ENCODE measurements at places on chromosomes 4 and X.

DNA sequence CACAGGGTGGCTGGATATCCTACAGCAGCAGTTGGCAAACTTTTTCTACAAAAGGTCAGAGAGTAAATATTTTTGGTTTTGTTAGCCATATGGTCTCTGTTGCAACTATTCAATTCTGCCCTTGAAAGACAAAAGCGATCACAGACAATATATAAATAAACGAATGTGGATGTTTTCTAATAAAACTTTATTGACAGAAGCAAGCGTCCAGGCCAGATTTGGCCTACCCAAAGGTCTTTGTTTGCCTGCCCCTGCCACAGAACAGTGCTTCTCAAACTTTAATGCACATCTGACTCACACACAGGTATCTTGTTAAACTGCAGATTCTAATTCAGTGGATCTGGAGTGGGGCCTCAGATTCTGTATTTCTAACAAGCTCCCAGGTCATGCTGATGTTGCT lies 621.4 kb upstream of the DIPK2B start:
- no peak for DNase-seq

DNA sequence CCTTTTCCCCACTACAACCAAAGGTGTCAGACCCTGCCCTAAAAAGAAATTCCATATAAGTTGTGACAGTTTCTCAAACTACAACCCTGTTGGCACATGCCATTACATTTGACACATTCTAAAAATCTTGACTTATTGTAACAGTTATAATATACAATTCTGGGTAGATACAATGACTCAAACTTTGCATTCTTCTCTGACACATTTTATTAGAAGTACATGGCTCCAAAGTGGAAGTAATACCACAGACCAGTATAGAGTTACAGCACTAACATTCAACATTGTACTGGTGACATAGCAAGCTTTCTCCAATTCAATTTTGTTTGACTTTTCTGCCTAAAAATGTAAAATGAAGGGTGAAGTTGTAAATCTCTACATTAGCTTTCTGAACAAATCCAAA lies 196.6 kb upstream of the ETNPPL start:
- no peak for DNase-seq

GRCh38 chrX:24355095-24355494 lies 5.3 kb upstream of the SUPT20HL1 start:
- DNase-seq, result no peak

DNA sequence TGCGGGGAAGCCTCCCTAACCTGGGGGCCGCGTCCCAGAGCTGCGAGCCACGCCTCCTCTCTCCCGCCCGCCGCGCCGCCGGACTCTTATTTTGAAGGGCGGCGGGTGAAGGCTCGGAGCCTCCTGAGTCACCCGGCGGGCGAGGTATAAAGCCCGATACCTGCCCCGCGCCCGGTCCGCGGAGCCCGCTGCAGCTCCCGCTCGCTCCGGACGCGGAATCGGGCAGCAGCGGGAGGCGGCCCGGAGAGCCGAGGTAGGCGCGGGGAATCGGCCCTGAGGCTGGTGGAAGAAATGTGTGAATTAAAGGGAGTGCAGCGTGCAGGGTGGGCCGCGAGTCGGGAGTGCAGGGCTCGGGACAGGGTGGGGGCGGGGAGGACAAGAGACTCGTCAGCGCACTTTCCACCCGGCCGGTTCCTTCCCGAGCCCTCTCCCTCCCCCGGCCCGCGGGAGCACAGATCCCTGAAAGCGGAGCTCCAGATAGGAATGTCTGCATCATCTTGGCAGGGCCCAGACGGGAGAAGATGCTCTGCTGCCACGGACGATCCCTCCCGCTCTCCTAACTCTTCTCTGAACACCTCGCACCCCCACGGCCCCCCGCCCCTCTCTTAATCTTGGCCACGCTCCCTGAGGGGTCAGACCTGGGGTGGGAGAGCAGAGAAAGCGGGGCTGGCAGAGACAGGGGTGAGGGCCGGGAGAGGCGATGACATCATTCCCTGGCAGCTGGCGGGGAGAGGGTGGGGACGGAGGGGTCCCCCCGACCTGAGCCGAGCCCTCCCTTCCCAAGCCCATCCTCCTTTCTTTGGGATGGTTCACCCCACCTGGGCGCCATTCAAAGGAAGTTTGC lies 177.9 kb downstream of the CBR4 start:
- no peak for DNase-seq

DNA sequence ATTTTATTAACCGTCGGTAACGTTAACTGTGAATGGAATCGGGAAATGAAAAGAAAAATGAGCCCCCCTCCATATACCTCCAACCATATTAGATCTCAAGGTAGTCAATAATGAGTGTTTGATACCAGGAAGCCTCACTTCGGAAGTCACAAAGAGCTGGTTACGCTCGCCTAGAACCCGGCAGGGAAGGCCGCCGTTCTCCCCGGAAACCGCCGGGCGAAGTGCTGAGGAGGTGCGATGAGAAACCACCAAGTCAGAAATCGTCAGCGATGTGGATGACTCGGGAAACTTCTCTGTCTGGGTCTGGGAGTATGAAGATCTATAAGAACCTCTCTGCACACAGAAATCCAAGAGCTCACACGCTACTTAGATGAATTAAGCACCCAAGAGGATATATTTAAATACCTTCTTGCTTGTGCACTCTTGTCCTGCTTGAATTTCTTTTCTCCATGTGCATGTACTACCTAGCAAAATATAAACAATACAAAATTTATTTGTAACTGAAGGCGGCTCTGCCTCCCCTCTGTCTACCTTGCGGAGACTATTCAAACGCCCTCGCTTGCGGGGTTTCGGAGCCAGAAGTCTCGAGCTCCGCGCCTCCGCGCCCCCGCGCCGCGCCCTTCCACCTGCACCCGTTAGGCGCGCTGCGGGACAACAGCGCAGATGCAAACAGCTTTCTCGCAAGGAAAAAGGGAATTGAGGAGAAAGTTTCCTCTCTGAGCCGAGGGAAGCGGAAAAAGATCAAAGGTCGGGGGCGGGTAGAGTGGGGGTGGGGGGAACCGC lies 17.8 kb downstream of the NKX6-1 start:
- DNase-seq, result no peak

- no peak for DNase-seq
Measured at GRCh38 chr4:139675651-139676050, 10.0 kb downstream of the MGST2 start.
